ENCODE measurements at places on chromosomes 5 and 9. TPM values are rescaled to one million over a fixed set of nuclear protein-coding genes. Genes with fewer than 3 reads are reported as not detected.

DNA sequence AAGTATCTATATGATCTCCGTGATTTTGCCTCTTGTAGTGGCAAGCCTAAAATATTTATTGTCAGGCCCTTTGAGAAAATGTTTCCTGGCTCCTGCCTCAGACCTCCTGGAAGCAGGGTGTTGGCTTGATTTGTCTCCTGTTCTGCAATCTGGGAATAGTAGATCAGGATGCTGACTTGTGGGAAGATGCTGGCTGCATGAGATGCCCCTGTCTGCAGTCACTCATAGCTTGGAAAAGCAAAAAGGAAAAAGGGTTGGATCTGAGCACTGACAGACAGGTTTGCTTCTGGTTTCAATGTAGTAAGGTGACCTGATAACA is 16.7 kb downstream of the TJP2 start:
- H3K27me3 ChIP-seq = no peaks in the 10 kb centered on the region
- H3K27ac ChIP-seq = no peak overlapping the region
- no peak for DNase-seq
- no peak overlapping the region for H3K4me3 ChIP-seq
- peaks cover 20% of the 10 kb centered on the region for H3K4me1 ChIP-seq

DNA sequence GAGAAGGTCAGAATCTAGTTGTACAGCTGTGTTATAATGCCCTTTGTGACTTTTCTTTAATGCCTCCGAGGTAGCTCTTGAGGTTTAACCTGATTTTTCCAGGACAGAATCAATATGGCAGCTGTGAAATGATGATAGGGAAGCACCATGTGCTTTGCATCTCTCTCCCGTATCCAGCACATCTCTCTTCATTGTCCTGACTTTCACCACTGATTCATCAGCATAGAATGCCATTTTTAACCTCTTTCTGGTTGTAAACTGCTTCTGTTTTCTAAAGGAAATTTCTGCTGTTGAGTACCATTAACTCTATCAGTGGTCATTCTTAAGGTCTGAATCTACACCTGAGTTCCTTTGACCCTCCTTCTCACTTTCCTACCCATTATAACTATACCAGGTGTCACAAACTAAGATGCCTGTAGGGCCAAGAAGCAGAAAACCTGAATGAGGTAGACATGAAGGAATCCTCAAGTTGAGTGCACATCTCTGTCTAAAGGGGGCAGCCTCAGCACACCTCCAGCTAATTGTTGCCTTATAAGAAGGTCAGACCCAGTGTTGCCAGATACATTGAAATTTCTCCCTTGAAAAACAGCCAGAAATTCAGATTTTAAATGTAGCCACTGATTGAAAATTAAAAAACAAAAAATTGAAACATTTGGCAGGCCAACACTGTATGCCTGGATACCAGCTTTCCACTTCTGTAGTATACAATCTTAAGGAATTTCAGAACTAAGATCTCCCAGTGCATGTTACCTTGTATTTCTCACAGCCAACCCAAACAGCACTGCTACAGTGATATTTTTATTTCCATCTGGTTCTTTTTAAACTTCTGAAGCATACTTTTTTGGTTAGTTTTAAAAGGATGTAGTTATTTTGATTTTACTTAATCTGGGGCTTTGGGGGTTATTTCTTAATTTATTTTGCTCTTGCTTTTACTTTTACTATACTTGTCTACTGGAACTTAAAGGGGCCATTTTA is 35.8 kb upstream of the TLX3 start:
- H3K27me3 ChIP-seq = peaks cover 22% of the 10 kb centered on the region
- H3K4me3 ChIP-seq = no peak overlapping the region
- H3K27ac ChIP-seq = no peak overlapping the region
- H3K4me1 ChIP-seq = peaks cover 9% of the 10 kb centered on the region

GRCh38 chr5:538271-538771 is 14.1 kb upstream of the SLC9A3 start:
- H3K4me3 ChIP-seq = no peak overlapping the region
- H3K27ac ChIP-seq = no peak overlapping the region
- DNase-seq = no peak
- H3K27me3 ChIP-seq = peaks cover 4% of the 10 kb centered on the region
- no peaks in the 10 kb centered on the region for H3K36me3 ChIP-seq

DNA sequence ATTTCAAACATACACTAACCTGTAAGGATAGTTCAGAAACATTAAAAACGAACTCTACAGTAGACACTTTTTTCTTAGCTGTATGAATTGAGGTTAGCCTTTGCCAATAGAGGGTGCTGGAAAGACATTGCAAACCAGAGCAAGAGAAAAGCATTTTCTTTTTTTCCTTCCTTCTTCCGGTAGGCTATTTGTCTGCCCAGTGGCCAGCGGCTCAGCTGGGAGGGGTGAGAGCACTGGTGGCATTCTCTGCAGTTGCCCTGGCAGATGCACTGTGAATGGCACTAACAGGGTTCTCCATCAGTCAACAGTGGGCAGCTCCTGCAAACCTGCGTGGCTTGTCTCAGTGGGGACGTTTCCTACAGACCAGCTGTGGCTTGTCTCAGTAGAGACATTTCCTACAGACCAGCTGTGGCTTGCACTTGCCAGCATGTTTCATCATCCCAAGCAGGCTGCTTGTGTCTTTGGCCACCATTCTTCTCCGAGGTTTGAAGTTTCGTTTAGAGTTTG is 984.5 kb upstream of the CDH18 start:
- H3K4me3 ChIP-seq = no peak overlapping the region
- no peaks in the 10 kb centered on the region for H3K36me3 ChIP-seq
- DNase-seq = no peak
- no peaks in the 10 kb centered on the region for H3K4me1 ChIP-seq
- H3K27me3 ChIP-seq = no peaks in the 10 kb centered on the region

DNA sequence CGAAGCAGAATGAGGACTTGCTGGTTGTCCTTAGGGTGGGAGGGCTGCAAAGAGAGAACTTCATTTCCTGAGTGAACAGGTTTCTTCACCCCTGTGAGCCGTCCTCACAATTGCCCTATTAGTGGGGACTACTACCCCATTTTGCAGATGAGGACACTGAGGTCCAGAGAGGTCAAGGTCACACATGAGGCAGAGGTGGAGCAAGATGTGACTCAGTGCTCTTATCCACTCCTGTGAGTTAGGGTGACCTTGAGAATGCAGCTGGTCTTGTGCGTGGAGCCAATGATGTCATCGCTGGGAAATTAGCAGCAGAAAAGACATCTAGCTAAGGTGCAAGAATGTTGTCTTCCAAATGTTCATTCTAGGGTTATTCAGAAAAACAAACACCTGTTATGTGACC is 26.9 kb downstream of the GPRIN1 start:
- no peaks in the 10 kb centered on the region for H3K27me3 ChIP-seq
- no peak overlapping the region for H3K27ac ChIP-seq
- H3K4me1 ChIP-seq = peaks cover 1% of the 10 kb centered on the region

The DNAI1 gene
- total RNA-seq = not detected

The FCN2 gene
- total RNA-seq = not detected

The TNFSF15 gene
- 0.16 TPM for total RNA-seq

Measured in activated CD8-positive, alpha-beta memory T cell treated with anti-CD3 and anti-CD28 coated beads, Interleukin-2, amount 10 ng/mL, durations not matched to agents 7 days and 5 days (primary cell).